Effector memory CD8-positive, alpha-beta T cell (primary cell): ENCODE measurements at places on chromosomes 16 and 17.

DNA sequence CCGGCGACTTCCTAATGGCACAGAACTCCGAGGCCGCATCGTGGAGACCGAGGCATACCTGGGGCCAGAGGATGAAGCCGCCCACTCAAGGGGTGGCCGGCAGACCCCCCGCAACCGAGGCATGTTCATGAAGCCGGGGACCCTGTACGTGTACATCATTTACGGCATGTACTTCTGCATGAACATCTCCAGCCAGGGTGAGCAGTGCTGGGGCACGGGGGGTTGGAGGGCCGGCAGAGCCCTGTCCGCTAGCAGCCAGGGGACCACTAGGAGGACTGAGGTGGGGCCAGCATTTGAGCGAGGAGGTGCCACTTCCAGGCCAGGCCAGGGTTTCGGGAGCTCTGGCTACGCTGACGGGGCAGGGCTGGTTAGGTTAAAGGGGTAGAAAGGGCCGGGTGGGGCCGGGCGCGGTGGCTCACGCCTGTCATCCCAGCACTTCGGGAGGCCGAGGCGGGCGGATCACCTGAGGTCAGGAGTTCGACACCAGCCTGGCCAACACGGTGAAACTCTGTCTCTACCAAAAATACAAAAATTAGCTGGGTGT lies 5.1 kb downstream of the MPG start:
- no peak for DNase-seq

DNA sequence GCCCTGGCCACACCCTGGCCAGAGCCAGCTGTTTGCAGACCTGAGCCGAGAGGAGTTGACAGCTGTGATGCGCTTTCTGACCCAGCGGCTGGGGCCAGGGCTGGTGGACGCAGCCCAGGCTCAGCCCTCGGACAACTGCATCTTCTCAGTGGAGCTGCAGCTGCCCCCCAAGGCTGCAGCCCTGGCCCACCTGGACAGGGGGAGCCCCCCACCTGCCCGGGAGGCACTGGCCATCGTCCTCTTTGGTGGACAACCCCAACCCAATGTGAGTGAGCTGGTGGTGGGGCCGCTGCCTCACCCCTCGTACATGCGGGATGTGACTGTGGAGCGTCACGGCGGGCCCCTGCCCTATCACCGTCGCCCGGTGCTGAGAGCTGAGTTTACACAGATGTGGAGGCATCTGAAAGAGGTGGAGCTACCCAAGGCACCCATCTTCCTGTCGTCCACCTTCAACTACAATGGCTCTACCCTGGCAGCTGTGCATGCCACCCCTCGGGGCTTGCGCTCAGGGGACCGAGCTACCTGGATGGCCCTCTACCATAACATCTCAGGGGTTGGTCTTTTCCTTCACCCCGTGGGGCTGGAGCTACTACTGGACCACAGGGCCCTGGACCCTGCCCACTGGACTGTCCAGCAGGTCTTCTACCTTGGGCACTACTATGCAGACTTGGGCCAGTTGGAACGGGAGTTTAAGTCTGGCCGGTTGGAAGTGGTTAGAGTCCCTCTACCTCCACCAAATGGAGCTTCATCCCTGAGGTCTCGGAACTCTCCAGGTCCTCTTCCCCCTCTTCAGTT lies 578 bp downstream of the AOC2 start:
- no peak for DNase-seq

DNA sequence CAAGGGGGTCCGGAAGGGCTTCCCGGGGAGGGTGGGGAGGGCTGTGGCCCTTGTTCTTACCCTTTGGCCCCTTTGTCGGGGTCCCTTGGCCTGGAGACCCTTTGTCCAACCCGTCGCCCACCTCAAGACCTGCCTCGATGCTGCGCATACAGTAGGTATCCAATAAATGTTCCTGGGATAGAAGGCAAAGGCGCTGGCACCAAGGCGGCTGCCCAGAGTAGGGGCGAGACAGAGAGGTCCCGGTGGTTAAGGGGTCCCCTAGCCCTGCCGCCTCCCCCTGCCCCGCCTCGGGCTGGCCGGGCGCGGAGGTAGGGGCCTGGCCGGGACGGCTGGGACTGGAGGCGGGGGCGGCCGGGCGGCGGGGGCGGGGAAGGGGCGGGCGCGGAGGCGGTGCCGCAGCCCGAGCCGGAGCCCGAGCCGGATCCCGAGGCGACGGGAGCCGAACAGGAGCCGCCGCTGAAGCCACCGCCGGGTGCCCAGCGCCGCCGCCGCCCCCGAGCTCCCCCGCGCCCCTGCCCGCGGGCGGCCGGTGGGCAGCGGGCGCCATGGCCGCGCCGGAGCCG lies at the start of gene NHERF2:
TSS of gene NHERF2 (plus strand) at position 442 of the 563 bp plus-strand sequence. CDS start at position 546, 104 bp downstream.
- no peak for DNase-seq

GRCh38 chr16:28898942-28899341 lies 20.7 kb downstream of the ATP2A1 start:
- no peak for DNase-seq

- DNase-seq: no peak
Measured at GRCh38 chr16:21302898-21303528, 24.9 kb upstream of the CRYM start.

DNA sequence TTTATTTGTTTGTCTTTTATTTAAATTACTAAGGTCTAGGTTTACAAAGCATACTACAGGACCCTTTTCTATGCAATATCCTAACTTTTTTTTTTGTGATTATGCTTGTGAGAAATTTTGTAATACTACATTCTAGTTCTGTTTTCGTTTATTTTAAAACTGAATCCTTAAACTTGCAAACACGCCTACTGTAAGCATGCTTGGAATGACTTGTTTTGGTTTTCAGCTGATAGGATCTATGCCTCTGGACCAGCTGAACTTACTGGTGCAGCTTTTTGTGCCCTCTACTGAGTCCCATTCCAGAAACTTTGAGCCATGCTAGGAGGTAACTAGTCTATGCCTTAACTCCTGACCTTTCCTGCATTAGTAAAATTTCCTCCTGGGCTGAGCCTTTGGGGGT lies 6.0 kb downstream of the PDP2 start:
- no peak for DNase-seq

- DNase-seq: no peak
Measured at GRCh38 chr16:21263640-21264570, 14.2 kb downstream of the CRYM start.
